HL-60 (cell line): ENCODE measurements at places on chromosomes 4 and X.

DNA sequence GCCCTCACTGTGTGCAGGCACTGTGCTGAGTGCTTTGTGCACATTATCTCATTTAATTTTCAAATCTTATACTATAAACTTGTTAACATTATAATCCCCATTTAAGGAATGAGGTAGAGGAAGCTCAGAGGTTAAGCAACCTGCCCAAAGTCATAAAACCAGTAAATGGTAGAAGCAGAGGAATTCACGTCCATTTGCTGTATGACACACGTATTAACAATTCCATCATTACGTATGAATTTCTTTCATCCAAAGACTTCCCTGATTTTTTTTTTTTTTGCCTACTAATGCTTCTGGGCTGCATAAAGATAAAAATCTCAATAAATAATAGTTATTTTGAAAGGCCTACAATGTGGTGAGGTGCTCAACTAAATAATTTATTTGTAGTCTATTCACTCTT, 64.5 kb upstream of the H2AZ1 start:
- no peak for DNase-seq

DNA sequence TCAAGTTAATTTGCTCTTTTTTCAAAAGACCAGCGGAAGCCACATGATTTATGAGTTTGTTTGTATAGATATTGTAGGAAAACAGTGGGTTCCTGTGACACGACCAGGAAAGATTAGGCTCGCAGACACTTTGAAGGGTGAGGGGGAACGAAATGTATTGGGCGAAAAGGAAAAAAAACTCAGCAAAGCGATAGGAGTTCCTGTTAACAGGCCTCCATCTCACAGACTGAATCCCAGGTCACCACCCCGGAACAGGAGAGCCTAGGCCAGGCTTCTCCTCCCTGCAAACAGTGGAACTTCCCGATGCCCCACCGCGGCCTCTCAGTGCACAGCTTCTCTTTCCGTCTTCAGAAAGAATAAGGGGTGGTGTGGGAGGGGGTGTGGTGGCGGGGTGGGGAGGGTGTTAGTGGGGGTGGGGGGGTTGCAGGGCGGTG, 181.8 kb upstream of the GPRIN3 start:
- no peak for DNase-seq

DNA sequence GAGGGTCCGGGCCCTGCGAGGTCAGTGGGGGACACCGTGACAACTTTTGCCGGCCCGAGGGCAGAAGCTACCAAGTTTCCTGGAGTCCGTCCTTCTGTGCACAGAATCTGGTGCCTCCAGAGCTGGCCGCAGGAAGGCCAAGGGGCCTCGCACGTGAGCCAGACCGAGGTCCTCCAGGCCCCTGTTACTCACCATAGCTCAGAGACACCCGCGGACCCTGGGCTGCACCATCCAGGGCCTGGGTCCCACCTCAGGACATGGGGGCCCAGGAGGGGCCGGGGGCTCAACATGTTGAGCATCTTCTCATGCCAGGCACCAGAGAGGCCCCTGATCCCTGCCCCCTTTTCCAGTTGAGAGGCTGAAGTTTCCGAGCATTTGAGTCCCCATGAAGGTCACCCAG, 87.9 kb downstream of the HMX1 start:
- no peak for DNase-seq

GRCh38 chrX:100654261-100654660, 10.3 kb downstream of the SRPX2 start:
- no peak for DNase-seq

GRCh38 chr4:56048702-56049431, 100.1 kb downstream of the CEP135 start:
- DNase-seq = peak; percentile 50

DNA sequence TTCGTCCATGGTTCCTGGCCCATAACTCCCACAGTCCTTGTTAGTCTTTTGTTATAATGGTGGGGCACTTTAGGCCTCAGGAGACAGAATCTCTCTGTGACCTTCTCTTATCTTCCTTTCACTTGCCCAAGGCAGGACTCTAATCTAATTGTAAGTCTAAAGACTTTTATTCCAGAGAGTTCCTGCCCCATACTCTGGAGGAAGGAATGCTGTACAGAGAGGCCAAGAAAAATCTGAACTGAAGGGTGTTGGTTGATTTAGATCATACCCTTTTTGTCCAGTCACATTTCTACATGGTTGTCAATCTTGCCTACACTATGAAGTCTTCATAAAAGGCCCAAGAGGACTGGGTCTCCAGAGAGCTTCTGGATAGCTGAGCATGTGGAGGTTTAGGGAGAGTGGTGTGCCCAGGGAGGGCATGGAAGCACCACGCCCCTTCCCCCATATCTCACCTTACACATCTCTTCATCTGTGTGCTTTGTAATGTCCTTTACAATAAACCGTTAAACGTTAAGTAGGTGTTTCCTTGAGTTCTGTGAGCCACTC, 84.5 kb downstream of the AFF1 start:
- DNase-seq = no peak
